ENCODE measurements at places on chromosomes 2 and 18. TPM values are rescaled to one million over a fixed set of nuclear protein-coding genes. Genes with fewer than 3 reads are reported as not detected.

GRCh38 chr18:57544936-57545660 is 41.4 kb downstream of the FECH start:
- H3K4me3 ChIP-seq: no peak overlapping the region
- peaks cover 5% of the 10 kb centered on the region for H3K4me1 ChIP-seq
- no peak for DNase-seq
- no peaks in the 10 kb centered on the region for H3K36me3 ChIP-seq

DNA sequence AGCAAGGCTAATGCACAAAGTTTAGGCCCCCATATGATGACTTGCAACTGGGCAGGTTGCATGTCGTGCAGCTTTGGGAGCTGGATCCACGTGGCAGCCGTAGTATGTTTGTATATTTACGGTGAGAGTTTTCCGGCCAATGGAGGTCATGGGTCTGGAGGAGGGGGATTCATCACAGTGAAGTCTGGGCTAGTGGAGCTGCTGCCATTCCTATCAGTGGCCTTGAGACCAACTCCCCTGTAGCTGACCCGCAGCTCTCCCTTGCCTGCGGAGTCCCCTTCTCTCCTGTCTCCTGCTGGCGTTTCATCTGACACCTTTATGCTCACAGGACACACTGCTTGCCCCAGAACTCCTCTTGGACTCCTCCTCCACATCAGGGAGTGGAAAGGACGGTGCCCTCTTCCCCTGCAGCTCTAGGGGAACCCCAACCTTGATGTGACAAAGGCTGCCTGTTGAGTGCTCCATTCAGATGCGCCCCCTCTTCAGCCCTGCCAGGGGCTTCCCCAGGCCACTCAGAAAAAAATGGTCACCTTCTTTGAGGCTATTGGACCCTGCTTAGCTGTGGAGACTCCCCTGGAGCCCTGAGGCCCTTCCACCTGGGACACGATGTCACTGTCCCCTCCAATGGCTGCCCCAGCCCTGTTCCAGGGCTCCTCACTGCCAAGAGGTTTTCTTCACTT is 121.7 kb downstream of the PXDN start:
- no peaks in the 10 kb centered on the region for H3K27me3 ChIP-seq
- H3K4me3 ChIP-seq: no peak overlapping the region
- no peak overlapping the region for H3K27ac ChIP-seq
- DNase-seq: no peak
- H3K4me1 ChIP-seq: peaks cover 20% of the 10 kb centered on the region

- H3K36me3 ChIP-seq: no peaks in the 10 kb centered on the region
- DNase-seq: no peak
- H3K27me3 ChIP-seq: no peaks in the 10 kb centered on the region
- H3K4me3 ChIP-seq: no peak overlapping the region
- no peaks in the 10 kb centered on the region for H3K4me1 ChIP-seq
Observed at GRCh38 chr2:161246281-161246680, 61.9 kb upstream of the PSMD14 start.

The INHBB gene
- 1.3 TPM for polyA plus RNA-seq
